Endothelial cell (in vitro differentiated cells): ENCODE measurements at places on chromosomes 1 and 21.

- no peak for DNase-seq
Measured at GRCh38 chr1:162988869-162989268, 80.3 kb upstream of the RGS4 start.

DNA sequence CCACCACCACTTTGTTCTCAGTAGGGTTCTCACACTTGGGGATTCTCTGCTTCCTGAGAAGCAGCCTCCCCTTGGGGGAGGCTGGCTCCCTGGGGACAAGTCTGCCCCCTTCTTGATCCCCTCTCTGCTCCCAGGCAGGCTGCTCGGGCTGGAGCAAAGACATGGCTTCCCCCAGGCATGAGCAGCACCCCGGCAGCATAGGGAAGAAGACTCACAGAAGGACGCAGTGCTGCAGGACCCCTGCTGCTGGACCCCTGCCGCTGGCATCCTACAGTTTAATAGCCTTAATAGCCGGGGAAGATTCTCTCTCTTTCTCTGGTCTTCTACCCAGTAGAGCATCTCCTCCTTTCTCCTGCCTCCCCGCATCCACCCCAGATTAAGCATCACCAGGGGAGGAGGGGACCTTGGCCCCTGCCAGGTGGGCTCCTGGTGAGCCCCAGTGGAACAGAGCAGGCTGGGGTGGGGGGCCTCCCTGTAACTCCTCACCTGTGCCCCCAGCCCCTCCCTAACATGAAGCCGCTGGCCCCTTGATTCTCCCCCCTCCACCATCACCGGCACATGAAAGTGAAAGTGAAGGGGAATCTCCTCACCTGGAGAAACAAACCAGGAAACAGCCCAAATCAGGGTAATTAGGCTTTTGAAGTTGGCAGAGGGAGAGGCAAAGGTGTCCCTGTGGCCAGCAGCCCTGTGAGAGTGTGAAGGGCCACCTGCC, 2.5 kb downstream of the WNT3A start:
- DNase-seq: no peak

GRCh38 chr1:27934818-27935549, at the start of gene SMPDL3B:
Gene SMPDL3B, plus strand, starts transcription at chr1:27935000. Its CDS starts 184 bp downstream, at chr1:27935184.
- DNase-seq: peak; percentile 63

DNA sequence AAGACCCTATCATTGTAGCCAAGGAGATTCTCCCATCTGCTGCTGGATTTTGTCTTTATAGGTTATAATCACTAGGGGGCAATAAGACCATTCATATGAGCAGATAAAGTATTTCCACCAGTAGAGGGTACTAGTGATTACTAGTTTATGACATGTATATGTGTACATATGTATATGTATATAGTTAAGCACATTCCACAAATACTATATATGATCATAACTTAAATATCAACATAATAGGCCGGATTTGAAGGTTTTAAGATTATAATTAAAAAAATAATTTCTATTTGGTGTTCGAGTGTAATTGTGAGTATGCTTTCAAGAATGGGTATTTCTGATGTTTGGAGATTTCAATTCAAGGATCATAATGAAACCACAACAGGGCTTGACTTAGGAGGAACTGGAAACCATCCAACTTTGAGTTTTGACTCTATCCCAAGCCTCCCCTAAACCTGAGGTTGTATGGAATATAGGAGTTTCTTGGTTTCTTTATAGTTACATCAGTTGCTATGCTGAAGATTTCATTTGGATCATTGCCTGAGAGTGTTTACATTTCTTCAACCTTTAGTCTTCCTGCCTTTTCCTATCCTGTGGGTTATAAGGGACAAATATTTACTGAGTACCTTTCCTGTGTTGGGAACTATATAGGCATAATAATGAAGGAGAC, 16.9 kb downstream of the TCEANC2 start:
- no peak for DNase-seq

DNA sequence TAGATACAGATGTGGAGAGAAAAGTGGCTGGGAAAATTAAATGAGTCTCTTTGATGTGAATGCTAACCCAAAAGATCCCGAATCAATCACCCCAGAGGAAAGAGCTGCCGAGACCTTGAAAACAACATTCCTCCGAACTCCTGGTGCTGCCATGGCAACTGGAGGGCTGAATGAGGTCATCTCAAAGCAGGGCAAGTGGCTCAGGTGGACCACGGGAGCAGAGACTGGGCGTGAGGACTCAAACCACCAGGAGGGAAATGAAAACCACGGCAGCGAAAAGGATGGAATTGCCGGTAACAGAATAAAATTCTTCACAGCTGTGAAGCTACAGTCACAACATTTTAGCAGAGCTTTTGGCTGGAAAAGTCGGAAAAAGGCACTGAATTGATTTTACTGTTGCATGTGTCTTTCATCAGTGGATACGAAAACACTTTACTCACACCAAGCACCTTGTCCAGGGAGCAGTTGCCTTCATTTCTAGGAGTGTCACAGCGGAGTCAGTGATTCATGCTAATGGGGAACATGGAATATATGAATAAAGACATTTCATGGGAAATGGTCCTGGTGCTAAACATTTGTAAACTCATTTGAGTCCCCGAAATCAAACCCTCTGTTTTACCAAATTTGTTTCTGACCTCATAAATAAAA, 23.2 kb upstream of the BECN2 start:
- DNase-seq: peak; percentile 43

DNA sequence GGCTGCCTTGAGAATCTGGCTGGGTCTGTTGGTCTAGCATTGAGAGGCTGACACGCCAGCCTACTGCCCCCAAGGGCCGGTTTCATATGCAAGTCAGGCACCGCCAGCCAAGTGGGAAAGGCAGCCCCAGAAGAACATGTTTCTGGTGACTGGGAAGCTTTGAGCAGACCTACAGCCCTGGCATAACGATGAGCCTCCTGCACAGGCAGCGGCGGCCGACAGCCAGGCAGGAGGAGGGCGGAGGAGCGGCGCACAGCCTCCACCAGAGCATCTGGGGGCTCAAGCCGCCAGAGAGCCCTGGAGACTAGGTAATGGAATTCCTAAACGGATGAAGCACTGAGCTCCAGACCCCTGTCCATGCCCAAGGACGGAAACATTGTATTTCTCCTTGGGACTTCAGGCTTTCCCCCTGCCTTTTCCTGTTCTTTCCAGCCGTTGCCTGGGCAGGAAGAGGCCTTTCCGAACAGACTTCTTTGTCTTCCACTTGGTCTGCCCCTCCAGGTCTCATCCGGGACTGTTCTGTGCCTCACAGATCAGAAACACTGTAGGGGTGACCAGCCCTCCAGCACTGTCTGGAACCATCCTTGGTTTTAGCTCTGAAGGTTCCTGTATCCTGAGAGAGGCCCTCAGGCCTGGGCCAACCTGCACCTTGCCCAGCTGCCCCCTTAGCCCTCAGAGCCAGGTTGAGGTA, 59.5 kb downstream of the IRF2BP2 start:
- DNase-seq: peak; percentile 61

- no peak for DNase-seq
Measured at GRCh38 chr1:117675907-117676430, 70.1 kb downstream of the TENT5C start.

DNA sequence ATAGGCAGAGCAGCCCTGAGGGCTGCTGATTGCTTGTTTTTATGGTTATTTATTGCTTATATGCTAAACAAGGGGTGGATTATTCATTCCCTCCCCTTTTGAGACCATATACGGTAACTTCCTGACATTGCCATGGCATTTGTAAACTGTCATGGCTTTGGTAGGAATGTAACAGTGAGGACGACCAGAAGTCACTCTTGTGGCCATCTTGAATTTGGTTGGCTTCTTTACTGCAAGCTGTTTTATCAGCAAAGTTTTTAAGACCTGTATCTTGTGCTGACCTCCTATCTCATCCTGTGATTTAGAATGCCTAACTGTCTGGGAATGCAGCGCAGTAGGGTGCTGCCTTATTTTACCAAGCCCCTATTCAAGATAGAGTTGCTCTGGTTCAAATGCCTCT, 531.8 kb upstream of the PRMT6 start:
- no peak for DNase-seq

DNA sequence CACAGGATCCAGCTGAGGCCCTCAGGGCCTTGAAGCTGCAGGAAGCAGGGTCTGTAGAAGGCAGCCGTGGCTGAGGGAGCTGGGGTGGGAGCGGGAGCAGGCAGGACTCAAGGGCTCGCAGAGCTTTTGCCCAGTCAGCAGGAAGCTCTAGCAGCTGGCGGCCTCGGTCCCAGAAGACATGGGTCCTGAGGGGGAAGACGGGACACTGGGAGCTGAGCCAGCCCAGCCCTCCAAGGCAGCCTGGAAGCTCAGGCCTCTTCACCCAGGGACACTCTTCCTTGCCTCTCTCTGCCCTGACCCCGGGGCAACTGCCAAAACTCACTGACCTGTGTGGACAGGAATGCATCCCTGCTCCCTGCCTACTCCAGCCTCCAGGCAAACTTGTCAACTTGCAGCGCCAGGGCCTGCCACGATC, 8.9 kb downstream of the ADGRB2 start:
- DNase-seq: no peak

- DNase-seq: peak; percentile 64
Measured at GRCh38 chr21:39518055-39518846, 66.5 kb downstream of the SH3BGR start.

DNA sequence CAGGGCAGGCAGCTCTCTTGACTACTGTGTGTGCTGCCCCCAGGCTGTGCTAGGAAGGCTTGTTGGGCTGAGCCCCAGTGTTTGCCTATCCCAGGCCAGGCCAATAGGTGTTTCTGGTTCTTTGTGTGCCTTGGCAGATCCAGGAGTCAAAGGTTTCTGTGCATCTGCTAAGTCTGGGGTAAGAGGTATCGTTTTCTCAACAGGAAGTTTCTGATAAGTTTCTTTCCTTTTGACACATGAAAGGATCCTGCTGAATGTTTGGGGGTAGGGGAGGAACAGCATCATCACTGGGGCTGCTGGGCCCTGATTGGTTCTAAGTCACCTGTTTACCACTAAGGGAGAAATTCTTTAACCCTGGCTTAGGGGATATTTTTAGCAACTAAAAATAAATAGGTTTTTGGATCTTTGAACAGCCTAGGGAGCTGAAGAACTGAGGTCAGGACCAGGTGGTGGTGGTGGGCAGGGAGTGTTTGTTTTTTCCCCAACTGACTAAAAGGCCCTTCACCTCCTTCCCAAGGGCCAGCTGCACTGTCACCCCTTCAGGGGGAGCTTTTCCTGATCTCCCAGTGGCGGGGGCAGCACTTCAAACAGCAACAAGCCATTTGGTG, 85.1 kb downstream of the KCNN3 start:
- no peak for DNase-seq

- no peak for DNase-seq
Measured at GRCh38 chr1:154775621-154776605, 94.2 kb downstream of the KCNN3 start.

DNA sequence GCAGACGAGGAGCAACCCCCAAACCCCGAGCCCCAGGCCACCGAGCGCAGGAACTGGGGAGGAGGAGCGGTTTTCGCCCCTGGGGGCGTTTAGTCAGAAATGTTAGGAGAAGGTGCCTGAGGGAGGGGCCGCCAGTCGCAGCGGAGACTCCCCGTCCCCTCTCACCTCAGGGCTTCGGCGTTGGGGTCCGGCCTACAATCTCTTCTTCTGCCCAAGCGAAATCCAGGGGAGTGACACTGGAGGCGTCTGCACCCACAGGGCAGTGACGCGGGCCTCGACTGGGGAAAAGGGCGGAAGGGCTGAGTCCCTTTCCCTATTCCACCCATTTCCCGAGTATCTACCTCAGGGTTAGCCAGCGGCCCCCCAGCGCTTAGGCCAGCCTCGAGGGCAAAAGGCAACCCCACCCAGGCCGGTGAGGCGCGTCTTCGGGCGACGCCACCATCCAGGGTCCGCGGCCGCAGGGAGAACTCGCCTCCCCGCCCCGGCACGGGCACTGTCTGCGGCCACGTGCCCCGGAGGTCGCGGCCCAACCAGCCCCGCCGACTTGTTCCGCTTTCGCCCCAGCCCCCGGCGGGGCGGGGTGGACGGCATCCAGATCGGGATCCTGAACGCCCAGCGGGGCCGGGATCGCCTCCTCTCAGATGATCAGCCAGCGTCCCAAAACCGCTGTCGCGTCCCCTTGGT, 118.7 kb upstream of the BARHL2 start:
- DNase-seq: peak; percentile 15

DNA sequence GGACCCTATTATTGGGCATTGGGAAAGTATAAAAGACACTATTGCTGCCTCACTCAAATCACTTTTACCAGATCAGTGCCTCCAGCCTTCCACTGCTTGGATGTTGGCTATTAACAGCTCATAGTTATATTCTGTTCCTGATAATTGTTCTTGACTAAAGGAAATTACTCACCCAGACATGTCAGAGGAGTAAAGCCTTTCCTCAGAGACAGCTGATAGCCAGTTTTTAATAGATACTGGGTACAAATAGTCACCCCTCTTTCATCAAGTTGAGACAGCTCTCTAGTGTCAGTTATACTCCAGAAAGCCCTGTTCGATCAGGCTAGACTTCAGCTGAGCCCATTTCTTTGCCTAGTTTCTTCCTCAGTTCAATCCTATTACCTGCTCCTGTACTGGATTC, 876.1 kb upstream of the B3GALT2 start:
- DNase-seq: no peak

DNA sequence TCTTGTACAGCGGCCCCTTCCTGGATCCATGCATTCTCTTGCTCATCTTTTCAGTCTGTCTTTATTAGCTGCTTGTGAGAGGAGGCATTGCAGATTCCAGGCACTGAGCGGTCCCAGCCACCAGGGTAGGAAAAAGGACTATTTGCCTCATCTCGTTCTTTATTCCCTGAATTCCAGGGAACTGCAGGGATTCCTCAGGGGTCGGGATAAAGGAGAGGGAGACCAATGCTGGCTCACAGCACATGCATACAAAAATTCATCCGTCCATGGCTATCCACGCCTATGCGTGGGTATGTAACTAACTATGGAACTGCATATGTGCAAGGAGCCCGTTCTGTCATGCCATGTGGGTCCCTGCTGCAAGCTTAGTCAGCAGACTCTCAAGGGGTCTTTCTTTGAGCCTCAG, 879 bp upstream of the PLPPR5 start:
- peak; percentile 16 for DNase-seq

GRCh38 chr1:117453958-117454357, 86.7 kb downstream of the MAN1A2 start:
- DNase-seq: no peak

- no peak for DNase-seq
Measured at GRCh38 chr1:30061292-30062220, 661.8 kb downstream of the MATN1 start.

- no peak for DNase-seq
Measured at GRCh38 chr1:115539061-115539460, 102.7 kb upstream of the VANGL1 start.

DNA sequence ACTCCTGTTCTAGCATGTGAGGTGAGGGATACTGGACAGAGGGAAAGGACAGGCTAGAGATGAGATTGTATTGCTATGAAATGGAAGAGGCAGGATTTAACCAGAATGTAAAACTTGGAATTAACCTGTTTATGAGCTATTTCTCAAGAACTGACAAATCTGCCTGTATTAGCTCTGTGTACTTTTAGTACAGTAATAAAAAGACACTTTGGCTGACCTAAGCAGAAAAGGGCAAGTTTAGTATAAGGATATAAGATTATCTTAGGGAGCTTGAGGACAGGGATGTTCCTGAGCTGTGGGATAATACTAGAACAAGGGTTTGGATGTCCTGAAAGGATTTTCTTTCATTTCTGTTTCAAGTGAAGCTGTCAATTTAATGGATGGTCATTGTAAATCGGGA, 11.2 kb downstream of the ZCCHC17 start:
- DNase-seq: no peak
